ENCODE measurements at places on chromosomes 7 and 10. TPM values are rescaled to one million over a fixed set of nuclear protein-coding genes. Genes with fewer than 3 reads are reported as not detected.
A peak's percentile ranks its signal among the peaks of the same experiment; 100 is the strongest.

CCDC71L gene
- total RNA-seq = 5.5 TPM

POU6F2 gene
- not detected for total RNA-seq

PRSS2 gene
- not detected for total RNA-seq

GRCh38 chr10:78555128-78555527 is 513.6 kb upstream of the ZMIZ1 start:
- DNase-seq = no peak

- peak; percentile 51 for DNase-seq
Observed at GRCh38 chr7:55140221-55140940, 121.6 kb downstream of the EGFR start.

DNA sequence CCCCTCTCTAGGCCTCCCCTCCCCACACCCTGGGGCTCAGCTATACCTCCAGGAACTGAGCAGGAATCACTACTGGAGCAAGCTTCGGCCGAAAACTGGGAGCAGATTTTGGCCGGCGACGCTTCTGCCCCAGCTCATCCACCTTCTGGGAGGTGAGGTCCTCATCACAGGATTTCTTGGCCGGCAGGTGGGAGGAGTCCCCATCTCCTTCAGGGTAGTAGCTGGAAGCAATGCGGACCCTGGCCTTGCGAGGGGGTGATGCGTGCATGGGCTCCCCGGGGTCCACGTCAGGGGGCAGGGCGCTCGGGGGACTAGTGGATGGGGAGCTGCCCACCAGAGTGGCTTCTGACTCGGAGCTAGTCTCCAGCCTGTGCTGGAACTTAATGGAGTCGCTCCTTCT is 105.5 kb downstream of the DLG5 start:
- no peak for DNase-seq

DNA sequence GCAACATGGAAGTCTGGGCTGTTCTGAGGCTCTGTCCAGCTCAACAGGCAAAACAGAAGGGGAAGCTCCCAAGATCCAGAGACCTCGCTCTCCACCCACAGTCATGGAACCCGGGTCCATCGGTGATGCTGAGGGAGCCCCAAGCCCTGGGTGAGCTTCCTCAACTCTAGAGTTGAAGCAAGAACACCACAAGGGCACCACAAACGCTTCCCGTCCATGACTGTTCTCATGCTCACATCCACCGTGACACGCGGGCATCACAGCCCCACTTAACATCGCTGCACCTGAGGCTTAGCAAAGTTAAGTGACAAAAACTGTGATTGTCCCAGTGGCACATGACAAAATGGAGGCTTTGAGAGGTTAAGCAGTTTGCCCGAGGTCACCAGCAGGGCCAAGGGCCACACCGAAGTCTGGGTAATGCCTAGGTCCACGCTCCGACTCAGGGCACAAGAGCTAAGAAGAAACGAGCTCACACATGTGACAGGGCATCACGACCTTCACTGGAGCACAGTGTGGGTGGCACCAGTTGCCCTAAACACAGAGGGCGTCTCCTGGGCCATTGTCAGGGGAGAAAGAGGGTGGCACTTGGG is 110.6 kb downstream of the OAT start:
- DNase-seq = peak; percentile 37

DNA sequence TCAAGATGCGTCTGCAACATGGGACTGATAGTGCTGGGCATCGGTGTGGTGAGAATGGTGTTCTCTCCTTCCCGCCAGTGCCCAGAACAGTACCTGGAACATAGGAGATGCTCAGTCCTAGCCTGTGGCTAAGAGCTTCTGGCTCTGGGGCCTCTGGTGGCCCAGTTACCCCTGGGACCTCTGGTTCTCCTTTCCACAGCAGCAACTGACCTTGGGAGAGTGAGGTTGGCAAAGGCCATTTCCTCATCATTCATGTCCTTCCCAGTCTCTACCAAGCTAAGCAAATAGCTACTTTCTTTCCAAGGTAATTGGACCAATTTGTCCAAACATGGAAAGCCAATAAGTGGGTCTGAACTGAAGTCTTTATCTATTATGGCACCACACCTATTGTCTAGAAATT is 11.6 kb upstream of the GOLGA7B start:
- DNase-seq = no peak

- DNase-seq = no peak
Observed at GRCh38 chr10:14329746-14330173, 964 bp downstream of the FRMD4A start.

- no peak for DNase-seq
Observed at GRCh38 chr7:37728747-37729146, 45.2 kb downstream of the GPR141 start.

GRCh38 chr7:45384499-45384898 is 189.7 kb upstream of the ADCY1 start:
- no peak for DNase-seq

DNA sequence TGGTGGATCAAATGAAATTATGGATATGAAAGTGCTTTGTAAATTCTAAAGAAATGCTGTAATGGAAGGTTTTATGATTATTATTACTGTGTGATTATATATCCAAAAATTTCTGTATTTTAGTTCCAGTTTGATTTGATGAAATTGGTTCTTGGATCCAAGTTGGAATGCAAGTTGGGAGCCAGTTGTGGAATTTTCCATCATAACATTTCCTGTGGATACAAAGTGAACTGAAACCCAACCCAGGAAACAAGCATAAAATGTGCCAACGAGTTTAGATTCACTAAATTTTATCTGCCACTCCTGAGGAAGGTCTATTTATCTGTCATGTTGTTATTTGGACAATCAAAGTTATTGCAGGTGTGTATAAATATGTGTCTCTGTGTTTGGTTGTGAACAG is 131.4 kb upstream of the MDFIC start:
- DNase-seq = no peak

DNA sequence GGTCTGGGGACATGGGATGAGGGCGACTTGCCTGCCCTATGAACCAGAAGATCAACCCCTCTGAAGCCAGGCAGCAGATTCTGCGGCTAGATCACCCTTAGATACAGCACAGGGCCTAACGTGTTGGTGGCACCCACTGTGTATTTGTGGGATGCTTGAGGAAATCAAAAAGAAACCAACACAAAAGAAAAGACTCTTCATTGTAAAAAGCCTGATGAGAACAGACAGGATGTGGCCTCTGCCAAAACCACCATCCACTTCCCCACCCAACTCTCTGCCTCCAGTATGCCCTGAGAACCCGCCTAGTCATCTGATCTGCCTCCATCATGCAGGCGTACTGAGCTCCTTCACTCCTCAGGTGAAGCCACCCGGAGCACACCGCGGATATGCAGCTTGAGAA is 97.2 kb upstream of the INSYN2A start:
- no peak for DNase-seq

GRCh38 chr10:80281784-80282765 is 7.4 kb downstream of the MAT1A start:
- DNase-seq = no peak

DNA sequence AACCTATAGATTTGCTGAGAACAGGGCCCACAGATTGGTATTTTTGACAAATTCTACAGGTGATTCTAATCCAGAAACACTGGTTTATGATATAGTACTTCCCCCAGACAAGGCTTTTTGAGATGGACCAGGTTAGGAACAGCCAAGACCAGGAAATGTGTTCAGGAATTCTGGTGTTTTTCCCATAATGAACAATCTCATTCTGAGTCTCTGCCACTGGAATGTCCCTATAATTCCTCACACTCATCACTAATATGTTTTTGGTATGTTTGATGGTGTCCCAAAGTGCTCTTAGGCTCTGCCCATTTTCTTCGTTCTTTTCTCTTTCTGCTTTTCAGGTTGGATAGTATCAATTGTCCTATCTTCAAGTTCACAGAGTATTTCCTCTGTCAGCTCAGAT is 107.2 kb upstream of the IGFBP3 start:
- DNase-seq = no peak

GRCh38 chr7:8637322-8637721 is 203.9 kb downstream of the NXPH1 start:
- DNase-seq = no peak

GRCh38 chr10:11242443-11243387 is 225.0 kb downstream of the CELF2 start:
- DNase-seq = peak; percentile 83

All from Right ventricle myocardium superior (tissue), 1 donor.